ENCODE measurements at places on chromosomes 2 and 18.

DNA sequence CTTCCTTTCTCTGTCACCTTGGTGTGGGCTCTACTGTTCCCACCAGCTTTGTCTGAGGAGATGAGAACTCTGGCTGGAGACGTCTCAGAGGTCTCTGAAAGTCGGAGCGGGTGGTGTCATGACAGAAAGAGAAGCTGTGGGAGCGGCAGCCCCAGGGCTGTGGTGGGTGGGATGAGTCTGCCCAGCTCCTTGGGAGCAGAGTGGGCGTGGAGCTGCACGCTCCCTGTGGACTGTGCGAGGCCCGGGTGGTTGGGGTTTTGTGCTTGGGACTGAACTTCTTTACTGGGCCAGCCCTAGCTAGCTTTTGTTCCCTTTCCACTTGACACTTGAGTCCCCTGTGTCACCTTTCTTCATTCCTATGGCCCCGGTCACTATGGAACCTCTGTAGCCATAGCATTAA lies 10.4 kb downstream of the TOGARAM2 start:
- DNase-seq, result no peak

GRCh38 chr2:100297511-100297910 lies 24.8 kb downstream of the LONRF2 start:
- DNase-seq, result no peak

- no peak for DNase-seq
These were observed 696.5 kb downstream of the TDRD15 start for GRCh38 chr2:21820271-21820670.

GRCh38 chr2:156399224-156399949 lies 36.8 kb upstream of the GPD2 start:
- DNase-seq, result no peak

GRCh38 chr18:23189768-23190661 lies 54.7 kb downstream of the CABLES1 start:
- no peak for DNase-seq

- peak; percentile 4 for DNase-seq
These were observed 107.2 kb upstream of the L3MBTL4 start for GRCh38 chr18:6521803-6522418.

DNA sequence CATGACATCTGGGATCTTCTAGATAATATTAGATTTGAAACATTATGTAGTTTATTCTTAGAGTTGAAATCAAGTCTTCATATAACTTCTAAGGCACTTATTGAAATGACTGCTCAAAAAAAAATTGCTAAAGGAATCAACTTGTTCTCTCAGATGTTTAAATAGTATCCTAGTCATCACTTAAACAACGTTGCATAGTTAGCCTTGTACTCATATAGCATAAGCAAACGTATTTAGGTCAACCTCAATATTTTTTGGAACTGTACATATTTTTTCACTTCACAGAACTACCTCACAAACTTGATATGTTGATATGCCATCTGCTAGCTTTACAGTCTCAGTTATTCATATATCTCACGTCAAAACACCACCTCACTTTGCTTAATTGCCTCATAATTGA lies 47.1 kb upstream of the CREB1 start:
- no peak for DNase-seq

DNA sequence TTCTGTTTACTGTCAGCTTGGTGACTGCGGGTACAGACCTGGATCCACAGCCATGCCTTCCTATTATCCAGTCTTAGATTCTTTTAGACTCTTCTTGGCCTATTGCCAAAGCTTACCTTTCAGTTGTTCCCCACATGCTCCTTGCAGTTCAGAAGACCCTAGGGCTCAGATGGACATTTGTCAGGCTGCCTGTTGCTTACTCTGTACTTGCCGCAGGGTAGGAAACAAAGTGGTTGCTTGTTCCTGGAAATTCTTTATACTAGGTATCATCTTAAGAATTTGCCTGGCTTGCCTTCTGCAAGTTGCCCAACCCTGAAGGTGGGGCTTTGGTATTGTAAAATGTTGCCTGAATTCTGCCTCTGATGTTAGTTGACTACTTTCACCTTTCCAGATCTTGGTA lies 24.4 kb downstream of the CD28 start:
- no peak for DNase-seq

DNA sequence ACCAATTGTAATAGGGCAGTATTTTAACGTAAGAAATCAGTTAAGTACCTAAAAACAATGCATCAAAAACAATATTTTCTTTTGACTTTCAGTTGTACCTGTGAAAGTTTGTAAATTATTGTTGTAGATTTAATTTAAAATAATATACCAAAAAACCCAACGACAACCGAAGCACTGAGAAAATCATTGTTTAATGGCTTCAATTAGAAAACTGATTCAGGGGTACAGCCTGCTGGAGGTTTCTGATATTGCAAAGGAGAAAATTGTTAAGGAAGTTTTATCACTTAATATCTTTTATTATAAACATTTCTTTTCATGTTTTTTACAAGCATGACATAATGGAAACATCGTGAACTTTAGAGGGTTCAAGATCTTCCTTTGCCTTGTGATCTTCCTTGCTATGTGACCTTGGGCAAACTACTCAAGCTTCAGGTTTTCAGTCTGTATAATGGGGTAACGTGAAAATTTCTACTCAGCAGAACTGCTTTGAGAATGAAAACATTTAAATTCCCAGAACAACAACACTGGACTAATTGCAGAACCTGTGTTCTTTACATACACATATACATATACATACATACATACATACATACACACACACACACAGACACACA lies 76.3 kb upstream of the GLS start:
- no peak for DNase-seq

- no peak for DNase-seq
These were observed 19.9 kb upstream of the NEDD4L start for GRCh38 chr18:58024139-58024538.

DNA sequence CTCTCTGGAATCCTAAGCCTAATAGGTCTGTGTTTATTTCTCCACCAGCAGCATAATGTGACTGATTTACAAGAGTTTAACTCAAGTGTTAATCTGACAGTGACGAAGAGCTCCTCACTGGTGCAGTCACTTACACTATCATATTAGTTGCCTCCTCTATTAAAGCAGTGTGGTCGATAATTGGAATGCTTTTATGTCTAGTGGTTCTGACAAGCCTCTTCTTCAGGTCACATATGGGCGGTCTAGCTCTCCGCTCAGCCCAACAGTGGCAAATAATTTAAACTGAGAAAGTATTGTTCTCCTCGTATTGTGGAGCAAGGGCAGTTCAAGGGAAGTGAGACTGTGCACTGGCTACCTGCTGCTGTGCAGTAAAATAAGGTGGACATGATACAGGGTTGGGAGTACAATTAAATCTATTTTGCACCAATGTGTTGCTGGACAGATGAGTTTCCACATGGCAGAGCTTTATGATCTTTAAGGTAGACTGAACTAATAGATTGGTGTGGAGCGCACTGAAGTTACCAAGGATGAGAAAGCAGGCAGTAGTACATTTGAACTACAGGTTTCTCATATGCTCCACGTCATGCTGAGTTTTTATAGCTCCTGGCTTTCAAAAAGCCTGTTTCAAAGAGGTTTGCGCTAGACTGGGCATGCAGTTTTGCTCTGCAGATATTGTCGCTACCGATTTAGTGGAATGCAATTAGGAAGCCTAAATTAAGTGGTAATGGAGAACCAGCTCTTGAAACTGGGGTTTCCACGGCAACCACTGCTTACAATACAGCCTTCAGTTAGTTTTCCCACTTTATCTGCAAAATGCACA lies 151.7 kb upstream of the POU3F3 start:
- no peak for DNase-seq

DNA sequence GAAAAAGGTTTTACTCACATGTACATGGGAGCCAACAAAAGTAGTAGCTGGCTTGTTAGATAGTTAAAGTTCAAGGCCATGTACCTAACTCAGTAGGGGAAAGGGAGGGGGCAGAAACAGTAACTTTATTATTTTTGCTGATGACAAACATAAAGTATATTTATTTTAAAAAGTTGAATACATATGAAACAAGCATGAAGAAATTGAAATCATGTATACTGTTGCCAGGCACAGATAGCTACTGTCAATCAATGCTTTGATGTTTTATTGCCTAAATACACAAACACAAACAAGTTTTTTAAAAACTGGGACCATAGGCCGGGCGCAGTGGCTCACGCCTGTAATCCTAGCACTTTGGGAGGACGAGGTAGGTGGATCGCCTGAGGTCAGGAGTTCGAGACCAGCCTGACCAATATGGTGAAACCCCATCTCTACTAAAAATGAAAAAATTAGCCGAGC lies 7.6 kb upstream of the PSD4 start:
- no peak for DNase-seq

GRCh38 chr18:51196118-51196810 lies 1.2 kb downstream of the MEX3C start:
- DNase-seq, result peak; percentile 41

GRCh38 chr2:175805442-175806124 lies 196.5 kb downstream of the LNPK start:
- DNase-seq, result no peak

- DNase-seq, result no peak
These were observed 136.0 kb upstream of the GCFC2 start for GRCh38 chr2:75846683-75847190.

GRCh38 chr2:77199411-77199810 lies 322.8 kb downstream of the LRRTM4 start:
- no peak for DNase-seq

GRCh38 chr2:6963727-6964126 lies 46.5 kb downstream of the RNF144A start:
- DNase-seq, result no peak

GRCh38 chr2:64823794-64824193 lies 165.4 kb upstream of the SLC1A4 start:
- DNase-seq, result no peak

DNA sequence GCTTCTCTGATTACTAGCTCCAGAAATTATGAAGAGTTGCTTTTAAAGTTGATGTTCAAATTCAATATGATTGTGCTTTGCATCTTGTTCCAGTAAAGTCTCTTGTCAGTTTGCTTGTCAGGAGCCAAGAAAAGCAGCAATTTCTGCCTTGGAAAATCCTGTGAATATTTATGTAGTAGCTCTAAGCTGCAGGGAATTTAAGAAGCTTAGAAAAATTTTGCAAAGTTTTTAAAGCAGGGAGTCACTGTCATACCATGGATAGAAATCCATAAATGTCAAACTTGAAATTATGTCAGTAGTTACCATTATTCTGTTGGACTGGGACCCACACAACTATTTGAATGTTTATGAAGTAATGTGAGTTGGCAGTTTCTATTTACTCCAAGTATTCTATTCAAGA lies 169.3 kb downstream of the TMEM200C start:
- no peak for DNase-seq

DNA sequence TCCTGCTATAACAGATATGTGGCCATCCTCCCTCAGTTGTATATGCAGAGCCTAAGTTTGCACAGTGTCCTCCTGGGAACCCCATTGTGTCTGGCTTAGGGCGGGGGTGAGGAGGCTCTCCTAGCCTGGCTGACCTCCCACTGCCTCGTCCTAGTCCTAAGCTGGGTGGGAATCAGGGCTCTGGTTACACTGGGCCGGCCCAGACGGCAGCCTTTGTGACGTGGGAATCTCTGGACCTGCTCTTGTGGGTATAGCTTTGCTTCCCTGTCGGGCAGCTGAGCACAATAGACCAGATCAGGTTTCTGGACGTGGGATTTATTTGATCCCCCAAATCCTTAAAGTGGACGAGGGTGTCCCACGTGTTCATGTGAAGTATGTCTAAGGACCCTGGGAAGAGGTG lies 2.9 kb downstream of the ACKR3 start:
- no peak for DNase-seq

DNA sequence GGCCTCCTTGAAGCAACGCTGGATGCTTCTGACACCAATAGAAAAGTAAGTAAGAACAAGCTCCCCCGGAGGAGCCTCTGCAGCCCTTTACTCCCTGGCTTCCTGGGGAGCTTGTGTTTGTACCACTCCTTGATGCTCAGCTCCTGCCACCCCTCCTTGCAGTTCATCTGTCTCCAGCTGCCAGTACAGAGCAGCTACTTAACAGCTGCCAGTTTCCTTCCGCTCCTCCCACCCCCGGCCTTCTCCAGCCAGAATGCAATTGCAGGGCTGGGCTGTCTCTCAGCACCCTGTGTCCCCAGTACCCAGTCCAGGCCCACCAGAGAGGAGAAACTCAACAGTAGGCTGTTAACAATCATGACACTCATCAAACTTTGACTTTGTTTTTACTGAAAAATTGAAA lies 109.4 kb downstream of the AOX1 start:
- no peak for DNase-seq

- DNase-seq, result no peak
These were observed 99.6 kb upstream of the MBOAT2 start for GRCh38 chr2:9102861-9103662.

GRCh38 chr18:10121786-10122515 lies 208.1 kb downstream of the VAPA start:
- no peak for DNase-seq

- no peak for DNase-seq
These were observed 326.8 kb downstream of the SETBP1 start for GRCh38 chr18:45007531-45007930.

- DNase-seq, result no peak
These were observed 24.0 kb downstream of the ARMC9 start for GRCh38 chr2:231222318-231223000.

GRCh38 chr2:15747603-15748471 lies 156.2 kb downstream of the DDX1 start:
- no peak for DNase-seq

DNA sequence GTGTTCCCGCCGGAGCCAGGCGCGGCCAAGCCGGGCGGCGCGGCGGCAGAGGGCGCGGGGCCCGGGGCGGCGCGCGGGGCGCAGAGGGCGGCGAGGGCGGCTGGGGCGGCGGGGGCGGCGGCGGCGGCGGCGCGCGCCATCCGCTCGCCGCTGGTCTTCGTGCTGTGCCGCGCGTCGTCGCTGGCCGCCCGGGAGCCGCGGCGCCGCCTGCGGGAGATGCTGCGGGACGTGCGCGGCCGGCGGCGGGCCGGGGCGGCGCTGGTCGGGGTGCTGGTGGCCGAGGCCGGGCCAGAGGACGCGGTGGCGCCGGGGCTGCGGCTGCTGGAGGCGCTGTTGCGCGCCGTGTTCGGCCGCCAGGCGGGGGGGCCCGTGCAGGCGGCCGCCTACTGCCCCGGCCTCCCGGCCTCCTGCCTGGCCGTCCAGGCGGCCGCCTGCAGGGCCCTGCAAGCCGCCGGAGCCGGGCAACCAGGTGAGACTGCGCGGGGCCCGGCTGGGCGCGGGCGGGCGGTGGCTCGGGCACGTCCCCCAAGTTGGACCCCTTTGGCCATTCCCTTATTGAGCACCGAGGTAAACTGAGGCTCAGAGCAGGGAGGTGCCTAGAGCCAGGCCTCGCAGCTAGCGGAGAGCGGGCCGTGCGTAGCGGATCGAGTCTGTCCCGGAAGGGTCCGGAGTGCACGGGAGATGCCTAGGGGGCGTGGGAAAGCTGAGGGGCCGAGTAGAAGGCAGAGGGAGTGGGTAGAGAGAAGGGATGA lies 584 bp downstream of the C2orf72 start:
- DNase-seq, result no peak

GRCh38 chr2:205077159-205077558 lies 531.9 kb downstream of the PARD3B start:
- no peak for DNase-seq

Data from stimulated activated CD4-positive, alpha-beta T cell treated with anti-CD3 and anti-CD28 coated beads, Interleukin-1b, Interleukin-23, amount 100 ng/mL, for 48 hours (primary cell).